Adrenal gland (tissue), 19 donors: ENCODE measurements at places on chromosomes 2 and 18. TPM values are rescaled to one million over a fixed set of nuclear protein-coding genes. Genes with fewer than 3 reads are reported as not detected.

DNA sequence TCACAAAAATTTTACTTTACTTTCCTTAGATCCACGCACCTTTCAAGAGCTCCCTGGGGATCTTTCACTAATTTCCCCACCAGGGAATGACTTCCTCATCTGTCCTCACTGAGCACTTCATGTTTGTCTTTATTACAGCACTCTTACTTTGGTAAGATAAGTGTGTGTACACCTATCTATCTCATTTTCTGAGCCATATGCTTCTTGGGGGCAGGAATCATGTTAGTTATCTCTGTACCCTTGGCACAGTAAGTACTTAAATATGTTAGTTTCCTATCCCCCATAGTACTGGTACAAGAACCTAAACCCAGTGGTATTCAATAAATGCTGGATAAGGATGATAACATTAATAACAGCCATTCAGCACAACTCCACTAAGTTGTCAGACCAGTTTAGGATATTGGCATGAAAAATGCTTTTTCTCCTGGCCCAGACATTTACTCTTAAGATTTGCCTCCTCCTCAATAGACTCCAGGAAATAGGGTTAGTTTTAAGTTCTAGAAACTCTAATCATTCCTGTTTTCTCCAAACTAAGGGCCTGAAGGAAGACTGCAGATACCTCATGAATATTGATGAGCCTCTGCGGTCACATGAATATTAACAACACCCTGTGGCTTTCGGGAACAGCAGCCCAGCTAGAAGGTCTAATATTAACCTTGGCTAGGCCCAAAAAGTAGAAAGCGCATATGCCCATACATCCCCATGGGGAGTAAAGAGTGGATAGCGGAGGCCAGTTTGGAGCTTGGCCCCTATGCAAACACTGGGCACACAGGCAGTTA lies 38.2 kb downstream of the NHEJ1 start:
- no peak for DNase-seq

DNA sequence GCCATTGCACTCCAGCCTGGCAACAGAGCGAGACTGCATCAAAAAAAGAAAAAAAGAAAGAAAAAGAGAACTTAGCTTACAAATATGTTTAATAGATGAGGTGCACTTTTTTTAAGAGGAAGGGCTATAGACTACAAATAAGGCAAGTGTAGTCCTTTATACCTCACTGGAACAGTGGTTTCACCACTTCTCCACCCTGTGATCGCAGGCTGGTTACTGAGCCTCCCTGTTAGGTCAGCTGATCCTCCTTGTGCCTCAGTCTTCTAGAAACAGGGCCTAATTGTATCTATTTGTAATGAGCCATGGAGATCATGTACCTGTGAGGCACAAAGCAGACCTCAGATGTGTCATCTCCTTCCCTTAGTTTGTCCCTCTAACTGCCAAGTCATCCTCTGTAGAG lies 4.5 kb downstream of the CXCR2 start:
- DNase-seq = no peak

DNA sequence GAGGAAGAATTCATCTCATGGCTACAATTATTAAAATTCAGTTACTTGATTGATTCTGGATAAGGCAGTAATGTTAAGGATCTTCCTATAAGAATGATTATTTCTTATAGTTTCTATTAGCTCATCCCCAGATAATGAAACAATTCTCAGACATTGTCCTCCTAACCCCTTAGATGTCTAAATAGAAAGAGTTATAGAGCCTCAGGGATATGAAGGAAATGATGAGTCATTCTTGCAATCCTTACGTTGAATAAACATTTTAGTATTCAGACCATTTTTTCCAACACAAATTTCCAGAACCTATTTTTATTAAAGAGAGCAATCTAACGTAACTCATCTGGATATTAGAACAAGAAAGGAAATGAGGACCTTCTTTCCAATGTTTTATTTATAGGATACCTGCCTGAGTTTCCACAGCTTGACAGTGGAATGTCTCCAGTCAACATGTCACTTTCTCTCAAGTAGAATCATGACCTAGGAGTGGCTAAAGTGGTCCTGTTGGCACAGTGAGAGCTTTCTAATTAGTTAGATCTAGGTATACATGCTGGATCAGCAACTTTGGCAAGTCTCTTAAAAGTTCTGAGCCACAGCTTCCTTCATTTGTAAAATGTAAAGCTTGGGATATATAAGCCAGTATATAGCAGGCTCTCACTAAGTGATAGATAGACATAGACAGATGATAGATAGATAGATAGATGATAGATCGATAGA lies 88.0 kb upstream of the RAB27B start:
- no peak for DNase-seq

DNA sequence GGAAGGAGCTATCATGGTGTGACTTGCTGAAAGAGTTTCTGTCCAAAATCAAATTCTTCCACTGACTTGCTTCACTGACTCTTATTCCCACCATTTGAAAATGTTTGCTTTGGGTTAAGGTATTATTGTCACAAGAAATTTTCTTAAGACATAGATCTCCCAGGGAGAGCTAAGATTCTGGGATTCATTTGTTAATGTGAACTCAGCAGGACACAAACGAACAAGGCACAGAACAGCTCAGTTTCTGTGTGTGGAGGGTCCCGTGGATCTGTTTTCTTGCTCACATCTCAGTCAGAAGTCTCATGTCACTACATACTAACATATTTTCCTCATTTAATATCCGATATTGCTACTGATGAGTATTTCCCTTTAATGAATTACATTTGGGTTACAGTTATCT lies 8.2 kb upstream of the HNRNPA3 start:
- no peak for DNase-seq

- no peak for DNase-seq
These were observed 1.5 kb upstream of the INHBB start for GRCh38 chr2:120344214-120344975.

DNA sequence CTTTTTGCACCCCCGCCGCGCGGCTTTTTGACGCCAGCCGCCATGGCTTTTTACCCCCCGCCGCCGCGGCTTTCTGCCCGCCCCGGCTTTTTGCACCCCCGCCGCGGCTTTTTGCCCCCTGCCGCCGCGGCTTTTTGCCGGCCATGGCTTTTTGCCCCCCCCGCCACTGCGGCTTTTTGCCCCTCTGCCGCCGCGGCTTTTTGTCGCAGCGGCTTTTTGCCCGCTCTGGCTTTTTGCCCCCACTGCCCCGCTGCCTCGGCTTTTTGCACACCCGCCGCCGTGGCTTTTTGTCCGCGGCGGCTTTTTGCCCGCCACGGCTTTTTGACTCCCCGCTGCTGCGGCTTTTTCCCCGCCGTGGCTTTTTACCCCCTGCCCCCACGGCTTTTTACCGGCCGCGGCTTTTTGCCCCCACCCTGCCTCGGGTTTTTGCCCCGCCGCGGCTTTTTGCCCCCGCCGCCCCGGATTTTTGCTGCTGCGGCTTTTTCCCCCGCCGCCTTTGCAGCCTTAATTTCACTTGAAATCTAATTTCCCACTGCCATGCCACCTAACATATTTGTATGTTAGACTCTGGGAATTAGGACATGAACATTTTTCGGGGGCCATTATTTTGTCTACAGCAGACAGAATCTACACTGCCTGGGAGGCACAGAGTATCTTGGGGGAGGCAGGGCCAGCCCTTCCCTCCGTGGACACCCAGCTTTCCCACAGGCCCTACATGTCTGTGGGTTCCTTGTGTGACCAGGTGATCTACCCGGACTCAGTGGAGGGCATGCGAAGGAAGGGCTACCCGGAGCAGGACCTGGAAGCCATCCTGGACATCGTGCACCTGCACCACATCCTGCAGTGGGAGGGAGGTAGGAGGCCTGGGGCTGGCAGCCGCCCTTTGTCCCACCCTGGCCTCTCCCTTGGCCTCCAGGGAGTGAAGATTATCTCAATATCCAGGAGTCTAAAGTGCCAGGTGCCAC lies 3031.0 kb upstream of the TEKT4 start:
- no peak for DNase-seq

DNA sequence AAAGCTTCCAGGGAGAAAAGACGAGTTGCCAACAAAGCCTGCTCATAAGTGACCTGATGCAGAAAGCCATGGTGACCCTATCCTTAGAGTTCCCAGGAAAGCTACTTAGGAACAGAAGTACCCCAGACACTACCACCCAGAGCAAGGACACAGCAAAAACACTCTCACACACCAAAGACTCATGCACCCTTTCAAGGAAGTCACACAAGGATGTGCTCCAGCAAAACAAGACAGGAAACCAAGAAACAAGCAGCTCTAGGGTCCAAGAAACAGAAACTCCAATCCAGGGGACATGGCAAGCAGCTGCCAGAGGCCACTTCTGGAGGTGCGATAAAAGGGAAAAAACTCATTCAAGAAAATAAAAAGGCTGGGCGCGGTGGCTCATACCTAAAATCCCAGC lies 5.7 kb downstream of the KIF1A start:
- DNase-seq = no peak

GRCh38 chr2:203025592-203025991 lies 10.9 kb downstream of the NBEAL1 start:
- DNase-seq = no peak

DNA sequence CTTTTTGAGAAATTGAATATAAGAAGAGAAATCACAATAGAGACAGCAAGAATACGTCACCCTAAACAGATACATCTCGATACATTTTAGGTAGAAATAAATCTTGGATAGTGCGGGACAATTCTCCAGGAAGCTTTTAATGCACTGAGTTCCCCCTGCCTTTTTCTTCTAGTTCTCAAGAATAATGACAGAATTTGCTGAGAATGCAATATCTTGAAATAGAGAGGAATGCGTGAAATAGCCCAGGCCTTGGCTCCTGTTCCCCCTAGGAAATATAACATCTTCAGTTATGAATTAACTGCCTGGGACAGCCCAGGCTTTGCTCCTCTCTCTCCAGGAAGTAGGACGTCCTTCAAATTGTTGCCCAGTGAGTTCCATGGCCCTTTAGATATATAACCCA lies 7.6 kb upstream of the NRXN1 start:
- no peak for DNase-seq

GRCh38 chr2:200747668-200748618 lies 63.8 kb upstream of the BZW1 start:
- peak; percentile 69 for DNase-seq

DNA sequence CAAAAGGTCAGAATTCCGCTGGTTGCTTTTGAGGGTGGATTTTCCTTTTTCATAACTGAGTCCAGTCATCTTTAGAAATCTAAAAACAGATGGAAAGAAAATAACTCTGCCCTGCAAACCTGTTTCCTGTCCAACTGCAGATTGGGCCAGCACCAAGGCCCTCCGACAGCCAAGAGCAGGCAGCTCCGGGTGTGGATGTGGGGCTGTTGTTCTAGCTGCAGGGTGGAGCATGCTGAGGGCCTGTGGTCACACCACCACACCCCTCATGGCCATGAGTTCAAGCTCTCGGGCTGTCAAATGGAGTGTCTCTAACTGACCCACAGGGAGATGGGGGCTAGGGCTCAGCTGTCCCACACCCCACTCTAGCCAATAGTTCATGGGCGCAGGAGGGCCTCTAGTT lies 69.3 kb upstream of the BZW1 start:
- DNase-seq = peak; percentile 48

DNA sequence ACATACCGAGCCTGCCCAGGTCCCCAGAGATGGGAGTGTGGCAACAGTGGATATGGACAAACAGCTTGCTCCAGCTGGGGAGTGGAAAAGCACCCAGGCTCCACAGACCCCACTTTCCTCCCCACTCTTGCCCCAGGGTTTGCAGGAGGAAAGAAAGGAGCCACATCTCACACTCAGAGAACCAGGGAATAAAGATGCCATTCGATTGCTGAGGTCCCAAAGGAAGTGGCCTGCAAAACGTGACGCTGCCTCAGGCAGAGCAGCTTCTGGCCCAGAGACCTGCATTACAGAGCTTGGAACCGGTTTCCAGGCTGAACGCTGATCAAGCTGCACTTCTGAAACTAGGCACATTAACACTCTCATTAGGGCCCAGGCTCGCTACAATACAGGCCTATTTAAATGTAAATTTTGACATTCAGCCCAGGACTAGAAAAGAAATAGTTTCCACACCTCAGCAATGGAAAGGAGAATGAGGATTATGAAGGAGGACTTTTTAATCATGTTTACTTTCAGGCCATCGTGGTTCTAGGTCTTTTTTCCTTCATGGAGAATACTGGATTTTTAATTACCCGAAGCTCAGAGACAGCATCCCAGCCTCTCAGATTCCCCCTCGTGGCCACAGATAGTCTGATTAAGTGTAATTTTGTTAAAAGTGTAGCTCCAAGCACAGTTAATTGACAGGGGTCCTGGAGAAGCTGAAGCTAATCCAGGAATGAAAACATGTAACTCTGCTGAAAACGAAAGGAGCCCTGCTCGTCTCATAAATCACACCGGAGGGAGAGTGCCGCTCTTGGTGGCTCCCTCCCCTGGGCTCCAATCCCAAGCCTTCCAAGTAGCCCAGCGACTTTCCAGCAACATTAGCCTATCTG lies 221.3 kb upstream of the RAB6C start:
- no peak for DNase-seq

GRCh38 chr2:105746177-105747080 lies 1.7 kb downstream of the NCK2 start:
- DNase-seq = peak; percentile 28

DNA sequence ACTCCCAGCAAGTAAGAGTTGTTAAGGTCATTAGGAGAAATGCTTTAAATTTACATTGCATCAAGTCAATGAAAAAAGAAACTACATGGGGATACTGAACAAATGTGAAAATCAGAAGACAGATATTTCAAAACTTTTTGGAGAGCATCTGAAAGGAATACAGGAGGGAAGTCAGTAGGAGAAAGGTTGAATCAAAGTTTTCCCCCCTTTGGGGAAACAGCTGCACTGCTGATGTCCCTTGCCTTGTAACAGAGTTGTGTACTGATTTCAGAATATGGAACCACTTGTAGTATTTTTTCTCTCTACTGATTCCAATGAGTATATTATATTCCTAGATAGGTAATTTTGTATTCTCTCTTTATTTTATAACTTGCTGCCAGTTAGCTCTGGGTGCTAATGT lies 592.5 kb upstream of the ZEB2 start:
- DNase-seq = no peak

DNA sequence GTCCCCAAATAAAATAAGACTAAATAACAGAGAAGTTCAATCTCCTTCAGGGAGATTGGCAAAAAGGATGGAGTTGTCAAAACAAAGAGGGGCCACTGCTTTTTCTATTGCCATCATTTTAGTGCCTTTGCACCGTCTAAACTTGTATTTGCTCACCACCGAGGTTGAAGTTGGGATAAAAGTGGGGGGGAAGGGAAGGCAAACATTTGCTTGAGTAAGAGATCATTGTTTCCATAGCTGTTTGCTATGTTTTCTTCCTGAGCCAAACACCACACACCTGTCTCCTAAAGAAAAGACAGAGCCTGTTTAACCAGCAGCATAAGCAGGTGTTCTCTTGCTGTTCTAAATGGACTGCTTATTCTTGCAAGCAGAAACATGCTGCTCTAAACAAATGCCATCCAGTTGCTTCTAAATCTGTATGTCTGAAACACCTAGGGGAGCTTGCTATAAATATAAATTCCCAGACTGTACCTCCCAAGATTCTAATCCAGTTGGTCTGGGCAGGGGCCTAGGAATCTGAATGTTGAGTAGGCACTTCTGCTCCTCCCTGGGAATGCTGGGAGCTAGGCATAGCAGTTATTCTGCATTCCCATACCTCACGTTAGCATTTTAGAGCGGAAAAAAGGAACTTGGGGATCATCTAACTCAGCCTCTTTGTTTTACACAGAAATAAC lies 179.4 kb upstream of the ARL4C start:
- DNase-seq = no peak

DHRS9 gene
- total RNA-seq = not detected

DNER gene
- 83.1 TPM for total RNA-seq

VIL1 gene
- 0.47 TPM for total RNA-seq

TMEM247 gene
- not detected for total RNA-seq

COA5 gene
- total RNA-seq = 22.2 TPM

ZNF521 gene
- 62.4 TPM for total RNA-seq
